ENCODE measurements at places on chromosomes 7 and 10.

GRCh38 chr7:118245267-118246040 lies 20.9 kb downstream of the ANKRD7 start:
- no peak for DNase-seq

DNA sequence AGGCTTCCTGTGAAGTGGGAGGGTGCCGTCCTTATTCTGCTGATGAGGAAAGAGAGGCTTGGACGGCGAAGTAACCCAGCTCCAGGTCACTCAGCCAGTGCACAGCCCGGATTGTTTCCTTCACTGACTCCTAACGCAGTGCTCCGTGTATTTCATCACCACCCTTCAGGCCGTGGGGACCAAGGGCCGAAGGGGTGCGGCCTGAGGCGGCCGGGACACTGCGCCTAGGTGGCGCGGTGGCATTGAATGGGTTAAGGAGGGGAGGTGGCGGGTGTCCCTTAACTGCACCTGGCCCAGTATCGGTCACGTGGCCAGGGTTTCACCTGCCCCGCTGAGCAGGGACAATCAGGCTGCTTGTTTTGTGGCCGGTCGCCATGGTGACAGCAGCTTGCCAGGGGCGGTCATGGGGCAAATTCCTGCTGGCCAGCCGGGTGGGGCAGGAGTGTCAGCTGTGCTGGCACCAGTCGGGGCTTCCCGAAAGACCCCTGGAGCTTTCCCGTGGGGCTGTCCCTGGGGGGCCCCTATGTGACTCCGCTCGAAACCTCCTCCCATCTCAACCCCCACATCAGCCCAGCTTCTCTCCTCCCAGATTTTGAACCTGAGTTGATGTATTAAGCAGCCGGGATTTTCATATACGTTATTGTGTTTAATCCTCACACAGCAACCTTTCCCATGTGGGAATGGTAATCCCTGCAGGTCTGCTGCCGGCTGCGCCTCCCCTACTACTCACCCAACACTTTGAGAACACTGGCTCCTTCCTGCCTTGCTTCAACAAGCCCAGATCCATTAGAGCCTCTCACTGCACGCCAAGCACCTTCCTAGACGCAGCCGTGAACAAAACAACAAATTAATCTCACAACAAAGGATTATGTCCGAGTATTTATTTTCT lies 4.4 kb upstream of the ABHD11 start:
- DNase-seq, result no peak

DNA sequence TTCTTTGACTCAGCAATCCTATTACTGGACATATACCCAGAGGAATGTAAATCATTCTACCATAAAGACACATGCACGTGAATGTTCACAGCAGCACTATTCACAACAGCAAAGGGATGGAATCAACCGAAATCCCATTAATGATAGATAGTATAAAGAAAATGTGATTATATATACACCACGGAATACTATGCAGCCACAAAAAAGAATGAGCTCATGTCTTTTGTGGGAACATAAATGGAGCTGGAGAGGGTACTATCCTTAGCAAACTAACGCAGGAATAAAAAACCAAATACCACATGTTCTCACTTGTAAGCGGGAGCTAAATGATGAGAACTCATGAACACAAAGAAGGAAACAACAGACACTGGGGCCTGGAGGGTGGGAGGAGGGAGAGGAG lies 201.9 kb downstream of the DNAJC1 start:
- no peak for DNase-seq

DNA sequence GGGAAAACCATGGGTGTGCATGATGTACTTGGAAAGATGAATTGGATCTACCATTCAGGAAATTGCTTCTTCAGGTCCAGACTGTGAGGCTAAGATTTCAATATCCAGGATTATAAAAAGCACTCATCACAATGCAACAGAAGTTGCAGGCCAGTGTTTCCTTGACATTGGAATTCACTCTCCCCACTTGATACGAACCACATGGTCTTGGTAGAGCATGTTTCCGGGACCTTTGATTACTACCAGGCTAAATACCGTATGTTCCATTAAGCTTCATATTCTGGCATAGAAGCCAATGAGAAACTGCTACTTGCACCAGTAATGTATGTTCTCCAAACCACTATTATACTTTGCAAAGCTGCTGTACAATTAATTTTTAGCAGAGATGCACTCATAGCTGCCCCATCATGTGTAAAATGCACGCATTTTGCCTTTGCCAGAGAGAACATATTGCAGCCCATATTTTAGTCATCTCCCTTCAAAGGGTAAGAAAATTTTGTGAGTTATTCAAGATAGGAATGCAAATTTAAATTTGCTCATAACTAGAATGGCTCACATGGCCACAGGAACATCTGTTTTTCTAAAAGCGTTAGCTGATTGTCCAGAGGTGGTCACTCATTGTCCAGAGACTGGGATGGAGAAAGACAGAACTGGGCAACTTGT lies 8.1 kb downstream of the FRMD4A start:
- no peak for DNase-seq
